ENCODE measurements at places on chromosomes 12 and 14.

DNA sequence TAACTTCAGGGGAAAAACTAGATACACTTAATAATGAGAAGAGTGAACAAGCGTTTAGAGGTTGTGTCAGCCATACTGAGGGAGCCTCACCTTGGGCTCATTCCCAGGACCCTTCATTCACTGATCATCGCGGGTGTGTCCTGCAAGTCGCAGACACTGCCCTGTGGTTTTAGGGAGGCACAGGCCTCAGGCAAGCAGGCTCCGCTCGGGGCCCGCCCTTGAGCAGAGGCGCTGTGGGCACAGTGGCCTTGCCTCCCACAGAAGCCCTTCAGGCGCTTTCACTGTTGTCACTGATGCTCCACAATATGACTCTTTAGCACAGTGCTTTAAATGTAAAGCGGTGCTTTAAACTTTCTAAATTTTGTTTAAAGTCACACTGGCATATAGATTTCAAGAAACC lies 67.4 kb downstream of the DDX51 start:
- DNase-seq, result no peak

DNA sequence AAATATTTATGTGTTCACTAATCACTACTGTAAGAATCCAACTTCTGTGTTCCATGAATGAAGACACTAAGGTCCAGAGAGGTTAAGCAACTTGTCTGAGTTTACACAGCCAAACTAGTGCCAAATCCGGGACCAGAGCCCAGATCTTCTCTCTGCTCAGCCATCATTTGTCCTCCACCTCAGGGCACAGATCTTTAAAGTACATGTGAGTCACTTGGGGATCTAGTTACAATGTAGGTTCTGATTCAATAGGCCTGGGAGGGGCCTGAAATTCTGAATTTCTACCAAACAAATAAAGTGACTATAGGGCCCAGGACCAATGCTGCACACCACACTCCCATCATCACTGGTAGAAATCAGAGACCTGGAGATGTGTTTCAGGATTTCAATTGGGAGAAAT lies 162.9 kb downstream of the GXYLT1 start:
- no peak for DNase-seq

- no peak for DNase-seq
Measured at GRCh38 chr14:23648764-23649460, 12.7 kb downstream of the DHRS2 start.

GRCh38 chr12:34021071-34021470 lies 1.2 kb upstream of the ALG10 start:
- DNase-seq, result no peak

GRCh38 chr12:29152981-29153630 lies 4.0 kb downstream of the FAR2 start:
- no peak for DNase-seq

- DNase-seq, result no peak
Measured at GRCh38 chr14:69137416-69137815, 15.5 kb downstream of the DCAF5 start.

GRCh38 chr14:27886256-27886655 lies 880.3 kb upstream of the FOXG1 start:
- DNase-seq, result no peak

- no peak for DNase-seq
Measured at GRCh38 chr12:46356655-46357437, 15.7 kb downstream of the SLC38A2 start.

DNA sequence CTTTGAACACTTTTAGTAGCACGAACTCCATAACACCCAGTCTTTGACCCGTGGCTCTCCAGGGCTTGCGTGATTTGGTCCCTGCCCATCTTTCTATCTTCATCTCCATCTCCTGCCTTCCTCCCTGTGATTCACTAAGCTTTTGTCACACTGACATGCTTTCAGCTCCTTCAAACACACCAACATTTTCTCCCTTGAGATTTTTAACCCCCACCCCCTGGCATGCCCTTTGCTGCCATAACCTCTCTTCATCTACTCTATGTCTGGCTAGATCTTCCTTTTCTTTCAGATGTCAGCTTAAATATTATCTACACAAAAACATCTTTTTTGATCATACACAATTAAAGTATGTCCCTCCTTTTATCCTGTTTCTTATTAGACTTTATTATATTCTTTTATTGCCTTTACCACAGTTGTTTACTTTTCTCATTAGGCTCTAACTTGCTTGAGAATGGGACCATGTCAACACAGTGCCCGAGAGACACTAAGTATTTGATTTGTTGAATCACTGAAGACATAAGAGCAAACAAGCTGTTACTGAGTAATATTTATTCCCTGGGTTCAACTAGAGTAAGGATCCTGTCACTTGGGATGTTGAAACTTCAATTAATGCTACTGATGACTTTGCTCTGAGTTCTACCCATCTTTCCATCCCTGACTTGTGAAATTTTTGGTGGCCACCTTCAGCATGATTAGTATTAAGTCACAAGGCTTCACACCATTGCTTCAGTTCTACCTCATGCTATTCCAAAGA lies 387.3 kb downstream of the LRIG3 start:
- no peak for DNase-seq

GRCh38 chr14:64875350-64875749 lies 4.4 kb downstream of the SPTB start:
- no peak for DNase-seq

DNA sequence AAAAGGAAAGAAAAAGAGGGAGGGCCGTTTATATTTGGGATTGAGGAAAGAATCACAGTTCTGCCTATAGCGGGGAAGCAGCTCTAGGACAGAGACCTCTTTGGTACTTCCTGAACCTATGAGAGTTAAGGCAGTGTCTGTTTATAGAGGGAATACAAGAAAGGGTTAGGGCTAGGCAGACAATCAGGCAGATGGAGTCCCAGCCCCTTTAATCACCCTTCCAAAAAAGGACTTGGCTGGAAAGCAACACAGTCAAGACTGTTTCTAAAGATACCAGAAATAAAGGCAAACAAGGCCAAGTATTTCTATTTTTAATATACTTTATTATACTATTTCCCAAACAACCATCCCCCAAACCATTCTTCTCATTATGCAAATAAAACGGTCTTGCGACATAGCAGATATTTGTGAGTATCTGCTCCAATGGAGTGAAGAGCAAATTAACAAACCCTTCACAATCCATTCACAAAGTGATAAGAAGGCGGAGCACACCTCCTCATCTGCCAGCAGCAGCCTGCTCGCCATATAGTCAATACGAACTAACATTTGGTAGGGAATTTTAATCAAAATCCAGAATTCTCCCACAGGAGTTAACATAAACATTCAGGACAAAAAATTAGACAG lies 697 bp upstream of the GRIP1 start:
- no peak for DNase-seq

- no peak for DNase-seq
Measured at GRCh38 chr14:101233391-101233790, 327.9 kb upstream of the DIO3 start.

DNA sequence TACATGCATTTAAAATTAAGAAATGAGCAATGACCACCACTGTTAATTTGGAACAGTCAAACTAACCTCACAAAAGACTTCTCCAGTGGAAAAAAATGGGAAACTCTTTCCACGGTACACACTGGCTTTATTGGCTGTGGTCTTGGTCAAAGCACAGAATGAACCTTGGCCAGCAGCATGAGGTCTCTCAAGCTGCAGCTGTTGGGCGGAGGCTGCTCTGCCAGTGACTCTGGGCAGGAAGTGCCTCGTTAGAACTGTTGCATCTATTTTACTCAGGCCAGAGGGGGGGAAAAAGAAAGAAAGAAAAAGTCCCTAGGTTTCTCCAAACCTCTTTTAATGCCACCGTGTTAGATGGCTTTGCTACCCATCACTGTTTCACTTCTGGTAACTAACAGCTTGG lies 279.8 kb upstream of the DIO2 start:
- no peak for DNase-seq

DNA sequence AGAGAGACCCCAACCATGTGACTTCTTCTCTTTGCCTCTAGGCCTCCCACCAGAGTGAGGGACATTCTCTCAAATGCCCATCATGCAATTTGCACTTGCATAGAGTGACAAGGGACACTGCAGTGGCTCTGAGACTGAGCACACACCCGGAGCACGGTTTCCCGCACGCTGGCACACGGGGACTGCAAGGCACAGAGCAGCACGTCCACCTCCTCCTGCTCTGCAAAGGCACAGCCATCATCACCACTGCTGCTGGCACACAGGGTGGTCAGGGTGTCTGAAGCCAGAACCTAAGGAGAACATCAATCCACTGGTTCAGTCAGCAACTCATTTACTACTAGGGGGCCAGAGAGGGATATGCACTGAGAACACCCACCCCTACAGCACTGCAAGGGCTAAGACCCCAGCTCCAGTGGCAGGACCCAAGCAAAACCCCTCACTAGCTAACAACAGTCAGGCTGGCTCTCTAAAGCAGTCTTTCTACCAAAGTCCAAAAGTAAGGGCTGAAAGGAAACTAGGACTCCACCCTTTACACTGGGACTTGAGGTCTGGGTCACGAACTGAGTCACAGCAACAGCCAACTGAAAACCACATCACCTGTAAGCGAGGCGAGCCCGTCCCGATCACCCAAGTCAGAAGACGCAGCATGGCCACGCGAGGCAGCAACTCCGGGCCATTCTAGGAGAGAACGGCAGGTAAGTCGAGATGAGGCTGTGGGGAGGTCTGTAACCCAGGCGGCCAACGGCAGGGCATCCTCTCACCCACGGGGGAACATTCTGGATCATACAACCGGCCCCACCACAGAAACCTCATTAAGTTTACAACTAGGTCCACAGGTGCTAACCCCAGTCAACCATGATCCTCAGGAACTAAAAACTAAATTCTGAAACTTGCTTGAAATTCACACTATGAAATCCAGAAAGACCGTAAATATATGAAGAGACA lies 37.9 kb downstream of the GCN1 start:
- no peak for DNase-seq

GRCh38 chr12:6843118-6843902 lies 2.6 kb downstream of the GNB3 start:
- DNase-seq, result no peak

DNA sequence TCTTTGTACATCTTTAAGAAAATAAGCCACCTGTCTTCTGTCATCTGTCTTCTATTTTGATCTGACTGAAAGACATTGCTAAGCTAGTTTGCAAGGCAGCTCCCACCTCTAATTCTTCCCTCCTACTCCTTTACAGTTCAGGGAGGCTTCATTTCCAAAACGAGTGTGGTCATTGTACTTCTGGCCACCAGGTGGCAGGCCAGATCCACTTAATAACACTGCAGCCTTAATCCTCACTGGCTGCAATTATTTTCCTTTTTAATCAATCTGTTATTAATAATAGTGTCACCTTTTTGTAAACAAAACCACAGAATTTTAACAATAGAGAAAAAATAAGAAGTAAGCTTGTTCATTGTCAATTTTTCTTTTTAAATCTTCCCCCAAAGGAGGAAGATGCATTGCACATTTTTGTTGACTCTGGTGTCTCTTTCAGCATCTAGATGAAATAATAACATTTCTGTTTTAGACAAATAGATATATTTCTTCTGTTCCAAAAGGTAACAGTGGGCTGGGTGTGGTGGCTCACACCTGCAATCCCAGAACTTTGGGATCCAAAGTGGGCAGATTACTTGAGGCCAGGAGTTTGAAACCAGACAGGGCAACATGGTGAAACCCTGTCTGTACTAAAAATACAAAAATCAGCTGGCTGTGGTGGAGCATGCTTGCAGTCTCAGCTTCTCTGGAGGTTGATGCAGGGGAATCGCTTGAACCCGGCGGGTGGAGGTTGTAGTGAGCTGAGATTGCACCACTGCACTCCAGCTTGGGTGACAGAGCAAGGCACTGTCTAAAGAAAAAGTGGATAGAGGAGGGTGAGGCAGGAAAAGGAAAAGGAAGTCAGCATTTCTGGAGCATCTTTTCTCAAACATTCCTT lies 23.3 kb downstream of the GABARAPL1 start:
- no peak for DNase-seq

DNA sequence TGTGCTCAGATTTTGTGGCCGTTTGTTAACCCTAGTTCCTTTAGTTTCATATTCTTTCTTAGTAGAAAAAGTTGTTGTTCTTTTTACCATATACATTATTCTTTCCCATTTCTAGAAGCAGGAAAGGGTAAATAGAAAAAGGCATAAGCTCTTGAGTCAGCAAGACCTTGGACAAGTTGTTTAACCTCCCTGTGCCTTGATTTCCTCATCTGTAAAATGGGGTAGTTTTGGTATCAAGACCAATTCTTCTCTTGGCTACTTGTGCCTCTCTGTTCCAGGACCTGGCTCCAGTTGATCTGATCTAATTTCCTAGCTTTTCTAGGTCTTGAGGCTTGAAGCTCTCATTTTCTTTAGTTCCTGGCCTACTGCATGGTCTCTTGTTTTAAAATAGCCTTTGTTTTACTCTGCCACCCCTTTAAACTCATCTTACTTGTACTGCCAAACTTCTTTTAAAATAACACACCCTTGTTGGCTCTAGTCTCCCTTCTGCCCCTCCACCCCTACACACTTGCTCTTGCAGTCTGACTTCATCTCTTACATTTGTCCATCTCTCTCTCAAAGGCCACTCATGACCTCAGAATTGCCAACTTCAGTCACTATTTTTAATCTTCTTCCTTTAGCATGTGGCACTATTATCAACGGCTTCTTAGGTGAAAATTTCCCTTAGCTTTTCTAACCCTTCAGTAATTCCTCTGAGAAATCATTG lies 143.7 kb downstream of the TTLL5 start:
- no peak for DNase-seq

- DNase-seq, result no peak
Measured at GRCh38 chr12:89863968-89864367, 155.3 kb upstream of the ATP2B1 start.

DNA sequence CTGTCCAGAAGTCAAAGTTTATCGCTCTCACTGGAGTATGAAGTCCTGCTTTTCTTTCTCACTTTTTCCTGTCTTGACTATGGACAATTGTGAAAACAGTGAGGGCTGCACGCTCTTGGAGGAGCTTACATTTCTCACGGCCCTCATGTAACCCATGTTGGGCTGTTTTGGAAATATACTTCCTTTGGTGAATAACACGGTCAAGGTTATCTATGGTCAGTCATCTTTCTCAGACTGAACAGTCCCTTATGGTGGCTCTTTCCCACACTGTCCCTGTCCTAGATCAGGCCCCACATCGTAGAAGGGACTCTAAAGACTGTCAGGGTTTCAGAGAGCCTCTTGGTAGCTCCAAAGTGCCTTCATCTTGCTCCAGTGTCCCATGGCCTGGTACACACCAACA lies 7.2 kb downstream of the CCDC92 start:
- DNase-seq, result no peak

DNA sequence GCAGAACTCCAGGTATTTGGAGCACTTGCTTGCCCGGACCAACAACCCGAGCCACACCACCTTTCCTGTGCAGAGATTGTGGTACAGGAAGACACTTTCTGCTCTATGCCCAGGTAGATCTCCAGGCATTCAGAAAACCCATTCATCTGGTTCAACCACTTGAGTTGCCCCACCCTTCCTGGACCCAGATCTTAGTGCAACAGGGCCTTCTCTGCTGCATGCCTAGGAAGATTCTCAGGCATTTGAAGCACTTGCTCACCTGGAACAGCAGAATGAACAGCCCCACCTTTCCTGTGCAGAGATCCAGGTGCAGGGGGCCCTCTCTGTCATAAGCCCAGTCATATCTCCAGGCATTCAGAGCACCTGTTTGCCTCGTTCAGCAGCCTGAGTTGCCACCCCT lies 412.8 kb upstream of the MGAT4C start:
- no peak for DNase-seq

- DNase-seq, result no peak
Measured at GRCh38 chr14:104085032-104085888, at the start of gene ASPG. ASPG (plus strand) TSS chr14:104085700; CDS start chr14:104085771, 71 bp downstream.

Measured in activated CD4-positive, CD25-positive, alpha-beta regulatory T cell treated with anti-CD3 and anti-CD28 coated beads, Interleukin-2, amount 50 U/mL, for 72 hours (primary cell).